ENCODE measurements at places on chromosomes 11 and 22.

- DNase-seq: no peak
Observed at GRCh38 chr11:126361400-126361799, 5.9 kb downstream of the ST3GAL4 start.

- DNase-seq: no peak
Observed at GRCh38 chr11:3086114-3086513, 28.9 kb upstream of the CARS1 start.

DNA sequence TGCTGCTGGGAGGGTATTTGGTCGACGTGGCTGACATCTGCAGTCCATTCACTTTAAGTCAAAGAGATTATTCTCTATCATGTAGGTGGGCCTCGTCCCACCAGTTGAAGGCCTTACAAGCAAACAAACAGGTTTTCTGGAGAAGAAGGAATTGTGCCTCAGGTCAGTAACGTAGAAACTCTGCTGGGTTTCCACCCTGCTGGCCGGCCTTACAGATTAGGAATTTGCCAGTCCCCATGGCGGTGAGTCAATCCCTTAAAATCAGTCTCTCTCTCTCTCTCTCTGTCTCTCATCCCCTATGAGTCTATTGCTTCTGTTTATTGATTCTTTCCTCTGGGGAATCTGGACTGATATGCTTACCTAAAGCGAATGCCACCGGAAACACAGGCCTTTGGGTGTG lies 75.4 kb upstream of the FGF3 start:
- no peak for DNase-seq

DNA sequence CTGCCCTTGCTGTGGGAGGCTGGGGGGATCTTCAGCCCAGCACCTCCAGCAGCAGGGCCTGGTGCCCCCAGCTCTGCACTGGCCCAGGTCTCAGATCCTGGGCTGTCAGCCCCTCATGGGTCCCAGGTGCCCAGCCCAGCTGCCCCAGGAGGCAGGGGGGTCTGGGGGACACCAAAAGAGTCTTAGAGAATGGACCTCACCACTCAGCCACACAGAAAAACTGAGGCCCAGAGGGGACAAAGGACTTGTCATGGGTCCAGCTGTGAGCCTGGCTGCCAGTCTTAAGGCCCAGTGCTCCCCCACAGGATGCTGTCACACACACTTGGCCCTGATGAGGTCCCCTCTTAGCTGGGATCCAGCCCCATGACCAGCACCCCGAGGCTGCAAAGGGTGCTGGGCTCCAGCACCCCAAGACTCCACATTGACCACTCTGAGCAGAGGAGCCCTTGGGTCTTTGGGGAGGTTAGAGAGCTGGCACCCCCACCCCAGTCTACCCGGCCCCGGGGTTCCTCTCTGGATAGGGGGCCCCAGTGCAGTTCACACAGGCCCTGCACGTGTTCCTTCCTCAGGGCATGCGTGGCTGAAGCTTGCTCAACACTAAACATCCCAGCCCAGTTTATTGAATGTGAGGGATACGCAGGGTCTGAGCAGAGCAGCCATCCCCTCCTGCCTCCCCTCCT lies 54.4 kb downstream of the IGLL5 start:
- no peak for DNase-seq

GRCh38 chr22:42655693-42656092 lies 6.5 kb upstream of the CYB5R3 start:
- DNase-seq: no peak

GRCh38 chr11:78649361-78650215 lies 74.9 kb upstream of the NARS2 start:
- DNase-seq: no peak

DNA sequence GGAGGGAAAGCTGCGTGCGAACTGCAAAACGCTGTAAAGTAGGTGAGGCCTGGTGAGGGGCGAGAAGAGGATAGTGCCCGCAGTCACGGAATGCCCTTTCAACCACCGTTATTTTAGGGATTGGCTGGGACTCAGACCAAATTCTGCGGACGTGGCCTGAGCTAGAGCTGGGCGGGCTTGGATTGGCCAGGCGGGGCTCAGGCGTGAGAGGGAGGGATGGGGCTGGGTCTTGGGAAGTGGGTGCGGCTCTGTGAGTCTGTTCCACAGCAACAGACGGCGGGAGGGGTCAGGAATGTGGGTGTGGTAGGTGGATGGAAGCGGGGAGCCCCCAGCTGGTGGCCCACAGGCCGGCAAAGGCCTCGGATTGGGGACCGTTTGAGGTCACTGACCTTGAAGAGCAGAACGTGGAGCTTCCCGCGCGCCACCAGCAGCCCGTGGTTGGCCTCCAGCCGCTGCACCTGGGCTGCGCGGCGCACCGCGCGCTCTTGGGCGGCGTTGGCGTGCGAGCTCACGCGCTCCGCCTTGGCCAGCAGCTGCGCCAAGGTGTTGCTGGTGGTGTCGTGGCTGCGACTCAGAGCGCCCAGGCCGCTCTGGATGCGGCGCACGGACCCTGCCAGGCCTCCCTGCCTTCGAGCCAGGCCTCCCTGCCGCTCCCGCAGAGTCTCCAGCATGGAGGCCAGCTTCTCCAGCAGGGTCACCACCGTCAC lies 444 bp downstream of the CAVIN3 start:
- DNase-seq: no peak

DNA sequence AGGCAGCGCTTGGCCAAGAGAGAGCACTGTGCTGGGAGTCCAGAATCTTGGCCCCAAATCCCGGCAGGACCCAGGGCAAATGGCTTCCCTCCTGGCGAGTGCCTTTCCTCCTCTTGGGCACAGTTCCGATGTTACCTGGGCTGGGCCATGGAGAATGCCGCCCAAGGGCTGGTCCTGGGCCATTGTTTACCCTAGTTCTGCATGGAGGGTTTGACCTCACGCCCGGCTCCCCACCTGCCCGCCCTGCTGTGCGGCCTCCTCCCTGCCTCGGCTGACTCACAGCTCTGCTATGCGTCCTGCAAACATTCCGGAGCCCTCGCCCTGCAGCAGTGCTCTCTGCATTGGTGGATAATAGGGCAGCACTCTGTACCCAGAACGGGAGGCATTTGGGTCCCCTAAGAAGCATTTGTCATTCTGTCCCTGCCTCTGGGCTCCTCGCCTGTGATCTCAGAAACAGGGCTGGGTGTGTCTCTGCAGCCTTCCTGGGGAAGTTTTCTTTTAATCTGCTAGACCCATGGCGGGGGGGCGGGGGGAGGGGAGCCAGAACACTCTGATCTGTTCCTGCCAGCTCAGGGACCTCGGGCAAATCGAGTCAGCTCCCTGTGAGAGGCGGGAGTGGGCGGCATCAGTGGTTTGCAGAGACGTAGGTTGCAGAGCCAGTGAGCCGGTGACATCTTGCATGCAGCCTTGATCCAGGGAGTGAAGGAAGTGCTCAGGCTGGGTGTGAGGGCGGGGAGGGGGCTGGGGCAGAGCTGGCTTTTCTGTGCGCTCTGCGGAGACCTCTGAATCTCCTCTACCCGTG lies 32.9 kb upstream of the SMIM38 start:
- DNase-seq: no peak

- no peak for DNase-seq
Observed at GRCh38 chr11:8776209-8776608, 93.6 kb downstream of the RPL27A start.

DNA sequence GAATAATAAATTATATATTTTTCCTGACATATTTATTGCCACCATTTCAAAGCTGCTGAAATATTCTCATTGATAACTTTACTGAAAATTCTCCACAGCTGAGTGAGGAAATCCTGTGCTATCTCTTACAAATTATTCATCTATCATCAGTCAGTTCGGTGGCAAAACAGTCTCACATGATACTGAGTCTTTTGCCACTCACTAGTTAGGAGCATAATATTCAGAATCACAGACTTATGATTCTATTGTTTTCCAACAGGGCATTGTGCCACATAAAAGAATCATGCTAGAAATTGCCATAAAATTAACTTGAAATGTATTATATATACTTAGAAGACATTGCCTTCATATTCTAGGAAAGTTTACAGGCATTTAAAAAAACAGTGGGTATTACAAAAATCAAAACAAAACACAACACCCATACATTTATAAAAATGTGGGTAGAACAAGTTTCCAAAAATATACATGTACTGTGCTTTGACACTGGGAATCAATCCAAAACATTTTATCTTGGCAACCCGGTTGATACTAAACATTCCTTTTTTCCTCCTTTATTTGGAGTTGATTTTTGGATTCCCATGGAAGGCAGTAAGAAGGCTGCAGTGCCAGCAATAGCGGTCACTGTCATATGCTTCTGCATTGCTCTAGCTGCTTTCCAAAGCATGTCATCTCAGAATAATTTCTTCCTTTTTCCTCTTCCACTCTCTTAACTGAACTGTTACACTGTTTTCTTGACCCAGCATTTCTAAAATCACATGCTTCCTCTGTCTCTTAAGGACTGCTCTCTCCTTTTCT lies 42.5 kb downstream of the ATG16L2 start:
- no peak for DNase-seq

DNA sequence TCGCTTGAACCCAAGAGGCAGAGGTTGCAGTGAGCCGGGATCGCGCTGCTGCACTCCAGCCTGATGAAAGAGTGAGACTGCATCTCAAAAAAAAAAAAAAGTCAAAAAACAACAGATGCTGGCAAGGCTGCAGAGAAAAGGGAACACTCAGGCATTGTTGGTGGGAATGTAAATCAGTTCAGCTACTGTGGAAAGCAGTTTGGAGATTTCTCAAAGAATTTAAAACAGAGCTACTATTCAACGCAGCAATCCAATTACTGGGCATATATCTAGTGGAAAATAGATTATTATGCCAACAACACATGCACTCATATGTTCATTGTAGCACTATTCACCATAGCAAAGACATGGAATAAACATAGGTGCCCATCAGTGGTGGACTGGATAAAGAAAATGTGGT lies 89.7 kb downstream of the EFCAB6 start:
- no peak for DNase-seq

DNA sequence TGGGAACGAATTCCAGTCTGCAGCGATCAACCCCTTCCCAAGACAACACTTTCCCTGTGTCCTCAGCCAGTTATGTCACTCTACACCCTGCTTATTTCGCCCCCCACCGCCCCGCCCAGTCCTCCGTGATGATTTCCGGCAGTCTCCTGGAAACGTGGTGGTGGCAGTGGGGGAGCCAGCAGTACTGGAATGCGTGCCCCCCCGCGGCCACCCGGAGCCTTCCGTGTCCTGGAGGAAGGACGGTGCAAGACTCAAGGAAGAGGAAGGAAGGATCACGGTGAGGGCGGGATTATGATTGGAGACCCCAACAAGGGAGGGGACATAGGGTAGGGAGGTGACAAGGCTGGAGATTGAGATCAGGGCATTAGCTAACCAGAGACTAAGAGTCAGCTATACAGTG lies 4.1 kb downstream of the ROBO3 start:
- no peak for DNase-seq

DNA sequence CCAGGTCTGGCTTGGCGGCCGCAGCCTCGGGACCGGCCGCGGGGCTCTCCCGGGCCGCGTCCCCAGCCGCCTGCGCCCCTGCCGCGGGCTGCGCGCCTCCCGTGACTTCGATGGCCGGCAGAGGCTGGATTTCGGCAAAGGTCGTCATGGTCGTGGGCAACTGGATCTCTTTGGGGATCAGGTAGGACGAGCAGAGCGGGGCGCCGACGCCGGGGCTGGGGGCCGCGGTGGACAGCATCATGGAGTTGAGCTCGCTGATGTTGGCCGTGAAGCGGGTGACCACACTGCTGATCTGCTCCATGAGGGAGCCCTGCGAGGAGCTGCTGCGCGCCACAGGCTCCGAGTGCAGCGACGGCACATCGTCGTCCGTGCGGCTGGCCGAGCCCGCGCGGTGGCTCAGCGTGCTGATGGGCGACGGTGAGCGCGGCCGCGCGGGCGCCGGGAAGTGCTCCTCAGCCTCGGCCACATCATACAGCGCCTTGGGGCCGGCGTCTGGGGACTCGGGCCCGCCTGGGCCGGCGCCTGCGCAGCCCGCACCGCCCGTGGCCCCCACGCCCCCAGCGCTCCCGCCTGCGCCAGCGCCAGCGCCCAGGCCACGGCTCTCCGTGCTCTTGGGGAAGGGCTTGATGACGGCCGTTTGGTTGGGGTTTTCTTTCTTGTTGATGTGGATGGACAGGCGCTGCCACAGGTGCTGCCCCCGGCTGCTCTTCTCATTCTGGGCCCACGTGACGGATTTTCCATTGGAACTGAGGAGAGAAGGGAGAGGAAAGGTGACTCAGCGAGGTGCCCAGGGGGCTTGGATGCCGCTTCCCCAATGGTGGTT lies 171.4 kb upstream of the CTSC start:
- DNase-seq: no peak

DNA sequence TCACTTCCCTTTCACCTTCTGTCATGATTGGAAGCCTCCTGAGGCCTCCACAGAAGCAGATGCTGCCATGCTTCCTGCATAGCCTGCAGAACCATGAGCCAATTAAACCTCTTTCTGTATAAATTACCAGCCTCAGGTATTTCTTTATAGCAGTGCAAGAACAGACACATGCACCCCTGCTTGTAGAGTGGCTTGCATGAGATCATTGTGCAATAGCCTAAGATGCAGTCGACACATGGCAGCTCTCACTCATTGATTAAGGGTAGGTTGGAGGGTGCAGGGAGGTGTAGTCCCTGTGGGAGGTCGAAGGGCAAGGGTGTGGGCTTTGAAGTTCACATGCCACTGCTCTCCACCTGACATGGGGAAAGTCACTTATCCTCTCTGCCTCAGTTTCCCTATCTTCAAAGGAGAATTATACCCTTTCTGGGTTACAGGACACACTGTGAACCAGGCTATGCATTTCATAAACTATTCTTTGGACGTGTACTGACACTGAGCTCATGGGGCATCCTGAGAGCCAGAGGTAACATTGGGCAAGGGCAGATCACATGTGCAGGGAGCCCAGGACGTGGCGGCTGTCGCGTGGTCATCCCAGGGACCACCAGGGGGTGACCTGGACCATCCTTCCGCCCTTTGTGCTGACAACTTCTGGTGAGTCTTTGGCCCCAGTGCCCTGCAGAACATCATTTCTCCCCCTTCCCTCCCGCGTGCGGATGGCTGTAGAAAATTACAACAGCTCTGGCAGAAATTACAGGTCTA lies 69.2 kb upstream of the SHANK2 start:
- DNase-seq: no peak

- DNase-seq: no peak
Observed at GRCh38 chr11:72825661-72826060, 11.4 kb downstream of the ATG16L2 start.

DNA sequence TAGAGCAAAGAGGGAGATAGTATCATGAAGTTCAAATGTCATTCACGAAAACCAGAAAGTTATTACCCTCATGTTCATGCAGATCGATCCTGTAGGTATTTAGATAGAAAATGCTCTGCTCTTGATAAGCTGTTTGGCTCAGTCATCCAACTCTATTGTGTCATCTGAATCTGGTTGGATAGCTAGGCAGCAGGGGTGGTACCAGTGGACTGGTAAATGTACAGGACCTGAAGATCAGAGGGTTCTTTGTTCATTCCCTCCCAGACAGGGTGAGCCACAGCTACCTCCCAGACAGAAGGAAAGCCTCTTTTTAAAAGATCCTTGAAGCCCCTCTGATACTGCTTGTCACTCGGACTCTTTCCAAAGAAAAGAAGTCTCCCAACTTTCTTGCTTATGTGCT lies 29.8 kb upstream of the DRD2 start:
- DNase-seq: no peak

DNA sequence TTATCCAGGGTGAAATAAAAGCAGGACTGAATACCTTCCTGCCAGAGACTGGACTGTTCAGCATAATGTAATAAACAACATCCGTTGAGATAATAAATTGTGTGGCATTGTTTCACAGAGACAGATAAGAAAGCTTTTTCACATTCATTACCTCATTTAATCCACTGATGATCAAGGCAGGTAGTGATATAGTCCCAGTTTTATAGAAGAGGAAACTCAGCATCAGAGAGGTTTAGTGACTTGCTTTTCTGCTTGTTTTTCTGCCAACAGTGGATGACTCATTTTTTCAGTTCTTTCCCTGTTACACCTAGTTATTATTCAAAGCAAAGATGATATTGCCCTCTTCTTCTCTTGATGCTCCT lies 4.0 kb downstream of the MYO18B start:
- no peak for DNase-seq

- no peak for DNase-seq
Observed at GRCh38 chr11:124760806-124761205, 1.3 kb downstream of the ESAM start.

Measured in DMS79 treated with DMSO at 0.1 percent for 48 hours (cell line).